ENCODE measurements at places on chromosomes 7 and 10.

- DNase-seq, result no peak
Measured at GRCh38 chr10:33052263-33052875, 94.3 kb upstream of the ITGB1 start.

- no peak for DNase-seq
Measured at GRCh38 chr10:71597821-71598498, 121.6 kb downstream of the C10orf105 start.

GRCh38 chr10:23412223-23412622 lies 26.7 kb upstream of the OTUD1 start:
- DNase-seq, result no peak

- no peak for DNase-seq
Measured at GRCh38 chr7:121608785-121609184, 212.7 kb upstream of the FAM3C start.

DNA sequence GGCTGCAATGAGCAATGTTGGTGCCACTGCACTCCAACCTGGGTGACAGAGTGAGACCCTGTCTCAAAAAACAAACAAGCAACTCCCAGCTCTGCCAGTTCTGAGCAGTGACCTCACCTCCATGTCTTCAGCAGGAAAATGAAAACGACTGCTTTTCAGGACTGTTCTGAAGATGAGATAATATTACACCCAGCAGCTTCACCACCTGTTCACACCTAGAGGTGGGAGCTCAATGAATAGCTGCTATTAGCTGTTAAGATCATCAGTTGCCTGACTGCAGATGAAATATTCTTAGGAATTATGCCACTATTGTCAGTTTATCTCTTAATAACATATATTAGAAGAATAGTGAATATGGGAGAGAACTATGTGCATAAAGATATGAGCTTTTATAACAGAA lies 48.4 kb upstream of the CYTH3 start:
- DNase-seq, result no peak

GRCh38 chr7:77655836-77656455 lies 40.3 kb upstream of the RSBN1L start:
- no peak for DNase-seq

DNA sequence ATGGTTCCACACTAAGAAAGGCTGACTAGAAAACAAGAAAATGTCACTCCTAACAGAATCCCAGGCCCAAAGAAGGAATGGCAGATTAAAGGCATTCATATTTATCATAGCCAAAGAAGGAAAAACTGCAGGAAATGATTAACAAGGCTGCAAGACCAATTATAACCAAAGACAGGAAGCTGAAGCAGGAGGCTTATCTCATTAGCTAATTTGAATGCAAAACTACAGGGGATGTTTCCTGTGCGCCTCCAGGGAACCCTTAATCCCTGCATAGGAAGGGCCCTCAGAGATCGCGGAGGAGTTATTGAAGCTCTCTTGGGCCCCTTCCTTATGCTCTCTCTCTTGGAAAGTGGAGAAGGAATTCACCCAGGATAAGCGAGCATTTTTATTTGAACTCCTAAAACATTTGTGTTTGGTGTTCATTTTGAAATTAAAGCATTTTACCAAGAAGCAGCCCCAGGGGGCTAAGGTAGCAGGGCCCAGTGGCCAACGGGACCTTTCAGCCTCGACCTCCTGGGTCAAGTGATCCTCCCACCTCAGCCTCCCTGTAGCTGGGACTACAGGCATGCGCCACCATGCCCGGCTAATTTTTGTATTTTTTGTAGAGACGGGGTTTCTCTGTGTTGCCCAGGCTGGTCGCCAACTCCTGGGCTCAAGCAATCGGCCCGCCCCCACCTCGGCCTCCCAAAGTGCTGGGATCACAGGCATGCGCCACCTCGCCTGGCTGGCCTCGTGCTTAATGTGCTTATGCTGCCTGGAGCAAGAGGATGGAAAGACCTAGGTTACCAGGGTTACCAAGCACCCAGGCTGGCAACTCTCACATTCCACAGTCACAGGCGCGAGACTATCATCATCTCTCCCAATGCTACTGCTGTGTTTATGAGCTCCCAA lies 24.1 kb upstream of the PROSER2 start:
- no peak for DNase-seq

GRCh38 chr10:79186486-79187120 lies 117.8 kb downstream of the ZMIZ1 start:
- no peak for DNase-seq

DNA sequence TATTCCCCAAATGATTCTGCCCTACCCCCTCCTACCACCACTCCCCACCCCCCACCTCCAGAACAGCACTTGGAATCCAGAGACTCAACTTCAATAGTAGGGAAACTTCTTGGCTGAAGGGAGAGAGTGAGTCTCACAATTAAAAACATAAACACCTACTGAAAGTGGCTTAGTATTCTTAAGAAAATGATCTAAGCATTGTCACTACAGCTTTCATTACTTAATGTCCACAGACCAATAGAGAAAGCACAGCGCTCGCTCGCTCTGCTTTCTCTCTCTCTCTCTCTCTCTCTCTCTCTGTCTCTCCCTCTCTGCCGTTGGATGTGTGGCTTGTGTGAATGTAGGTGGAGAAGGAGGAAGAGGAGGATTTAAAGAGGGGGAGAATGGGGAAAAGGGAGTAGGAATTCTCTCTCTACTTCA lies 1.5 kb upstream of the SEMA3A start:
- DNase-seq, result no peak

GRCh38 chr10:15241306-15241705 lies 72.8 kb upstream of the NMT2 start:
- no peak for DNase-seq

DNA sequence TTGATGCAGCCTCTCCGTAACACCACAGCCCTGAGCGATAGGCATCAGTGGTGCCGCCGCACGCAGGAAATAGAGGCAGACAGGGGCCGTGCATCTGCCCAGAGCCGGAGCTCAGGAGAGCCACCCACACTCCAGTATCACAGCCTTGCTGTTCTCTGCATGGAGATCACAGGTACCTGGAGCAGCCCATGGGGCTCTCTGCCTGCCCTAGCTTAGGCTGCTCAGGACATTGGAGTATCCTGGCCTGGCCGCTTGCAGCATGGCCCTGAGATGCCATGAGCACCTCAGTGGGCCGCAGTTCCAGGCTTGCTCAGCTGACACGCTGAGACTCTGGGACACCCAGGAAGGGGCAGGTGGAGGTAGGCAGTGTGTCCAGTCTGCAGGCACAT lies 47.0 kb downstream of the ELFN1 start:
- DNase-seq, result no peak

- DNase-seq, result no peak
Measured at GRCh38 chr7:52525772-52526341, 509.6 kb upstream of the POM121L12 start.

DNA sequence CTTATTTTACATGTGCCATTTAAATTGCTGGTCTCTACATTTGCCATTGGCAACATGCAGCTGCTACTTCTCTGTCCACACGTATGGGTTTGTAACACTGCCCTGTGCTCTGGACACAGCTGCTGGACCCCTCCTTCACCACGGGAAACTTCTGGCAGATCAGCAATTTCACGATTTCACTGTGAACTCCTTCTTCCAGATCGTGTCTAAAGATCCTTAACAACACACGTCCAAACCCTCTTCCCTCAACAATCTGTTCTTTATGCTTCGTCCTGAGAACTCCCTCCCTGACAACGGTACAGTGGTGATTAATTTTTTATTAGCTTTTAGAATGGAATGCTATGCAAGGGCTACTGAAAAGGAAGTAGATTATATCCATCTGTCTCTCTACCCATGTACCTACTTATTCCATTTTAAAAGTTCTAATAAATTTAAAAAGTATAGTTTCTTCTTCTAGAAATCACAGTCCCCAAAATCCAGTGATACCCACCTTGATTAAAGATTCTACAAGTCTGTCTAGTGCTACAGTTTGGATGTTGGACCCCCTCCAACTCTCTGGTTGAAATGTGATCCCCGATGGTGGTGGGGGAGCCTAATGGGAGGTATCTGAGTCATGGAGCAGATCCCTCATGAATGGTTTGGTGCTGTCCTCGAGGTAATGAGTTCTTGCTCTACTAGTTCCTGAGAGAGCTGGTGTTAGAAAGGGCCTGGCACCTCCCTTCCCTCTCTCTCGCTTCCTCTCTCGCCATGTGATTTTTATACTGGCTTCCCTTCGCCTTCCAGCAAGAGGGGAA lies 81.0 kb downstream of the KIAA1549 start:
- DNase-seq, result no peak

GRCh38 chr10:22319980-22320558 lies 830 bp upstream of the BMI1 start:
- no peak for DNase-seq

GRCh38 chr7:148419856-148420832 lies 170.4 kb upstream of the C7orf33 start:
- DNase-seq, result no peak

GRCh38 chr7:16905300-16906044 lies 23.7 kb upstream of the AGR3 start:
- no peak for DNase-seq

GRCh38 chr7:30744075-30744417 lies 7.9 kb upstream of the INMT start:
- no peak for DNase-seq

DNA sequence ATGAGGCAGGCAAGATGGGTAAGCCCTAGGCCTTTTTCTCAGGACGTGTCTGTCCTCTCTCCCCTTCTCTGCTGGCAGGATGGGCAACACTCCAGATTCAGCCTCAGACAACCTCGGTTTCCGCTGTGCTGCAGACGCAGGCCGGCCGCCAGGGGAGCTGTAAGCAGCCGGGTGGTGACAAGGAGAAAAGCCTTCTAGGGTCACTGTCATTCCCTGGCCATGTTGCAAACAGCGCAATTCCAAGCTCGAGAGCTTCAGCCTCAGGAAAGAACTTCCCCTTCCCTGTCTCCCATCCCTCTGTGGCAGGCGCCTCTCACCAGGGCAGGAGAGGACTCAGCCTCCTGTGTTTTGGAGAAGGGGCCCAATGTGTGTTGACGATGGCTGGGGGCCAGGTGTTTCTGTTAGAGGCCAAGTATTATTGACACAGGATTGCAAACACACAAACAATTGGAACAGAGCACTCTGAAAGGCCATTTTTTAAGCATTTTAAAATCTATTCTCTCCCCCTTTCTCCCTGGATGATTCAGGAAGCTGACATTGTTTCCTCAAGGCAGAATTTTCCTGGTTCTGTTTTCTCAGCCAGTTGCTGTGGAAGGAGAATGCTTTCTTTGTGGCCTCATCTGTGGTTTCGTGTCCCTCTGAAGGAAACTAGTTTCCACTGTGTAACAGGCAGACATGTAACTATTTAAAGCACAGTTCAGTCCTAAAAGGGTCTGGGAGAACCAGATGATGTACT lies 13.1 kb downstream of the PHKG1 start:
- DNase-seq, result no peak

- no peak for DNase-seq
Measured at GRCh38 chr10:72417971-72418370, 63.3 kb upstream of the DNAJB12 start.

- DNase-seq, result no peak
Measured at GRCh38 chr10:14562218-14563075, 212.2 kb downstream of the FAM107B start.

Data from stimulated activated CD4-positive, alpha-beta T cell treated with anti-CD3 and anti-CD28 coated beads, TNF-alpha, amount 100 ng/mL, for 1 hour (primary cell).